ENCODE measurements at places on chromosomes 7 and 10.

- H3K36me3 ChIP-seq: no peaks in the 10 kb centered on the region
- no peak overlapping the region for H3K4me3 ChIP-seq
- peaks cover 3% of the 10 kb centered on the region for H3K4me1 ChIP-seq
Measured at GRCh38 chr10:60123668-60124067, 217.3 kb upstream of the CCDC6 start.

GRCh38 chr7:141133646-141134045 is 59.8 kb downstream of the TMEM178B start:
- no peak for DNase-seq

- no peaks in the 10 kb centered on the region for H3K27me3 ChIP-seq
- H3K4me3 ChIP-seq: no peak overlapping the region
- peaks cover 7% of the 10 kb centered on the region for H3K4me1 ChIP-seq
Measured at GRCh38 chr10:29730458-29730857, 95.7 kb upstream of the SVIL start.

DNA sequence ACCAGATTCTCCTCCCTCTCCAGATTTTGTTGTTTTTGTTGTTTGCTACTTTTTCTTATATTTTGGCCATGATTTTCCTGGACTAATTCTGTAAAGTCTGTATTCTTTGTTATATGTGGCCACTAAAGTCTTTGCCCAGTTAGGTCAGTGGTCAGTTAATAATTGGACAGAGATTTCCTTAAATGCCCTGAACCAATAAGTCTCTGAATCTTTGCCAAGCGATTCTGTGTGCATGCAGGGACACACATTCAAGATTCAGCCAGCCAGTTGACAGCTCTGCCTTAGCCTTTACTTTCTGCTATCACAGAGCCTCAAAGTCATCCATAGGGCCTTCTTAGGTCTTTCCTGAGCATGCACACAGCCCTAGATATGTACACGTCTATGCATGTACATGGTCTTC is 11.0 kb upstream of the COL17A1 start:
- no peaks in the 10 kb centered on the region for H3K27me3 ChIP-seq
- no peak overlapping the region for H3K4me3 ChIP-seq
- H3K36me3 ChIP-seq: no peaks in the 10 kb centered on the region
- H3K27ac ChIP-seq: no peak overlapping the region

DNA sequence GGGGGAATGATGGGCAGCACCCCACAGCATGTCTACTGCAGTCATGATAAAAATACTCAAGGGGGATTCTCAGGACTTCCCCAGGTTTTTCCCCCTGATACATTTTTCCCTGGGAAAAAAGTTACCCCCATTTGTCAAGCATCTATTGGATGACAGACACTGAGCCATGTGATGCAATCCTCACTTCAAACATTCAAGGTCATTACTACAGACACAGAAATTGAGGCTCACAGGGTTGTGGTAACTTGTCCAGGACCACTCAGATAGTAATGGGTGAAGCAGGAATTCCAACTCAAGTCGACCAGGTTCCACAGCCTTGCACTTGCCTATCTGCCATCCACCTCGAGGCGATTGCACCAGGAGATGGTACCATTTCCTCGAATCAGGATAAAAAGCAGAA is 31.7 kb downstream of the PPP1R3C start:
- H3K4me3 ChIP-seq: no peak overlapping the region
- no peak overlapping the region for H3K27ac ChIP-seq
- peaks cover 26% of the 10 kb centered on the region for H3K4me1 ChIP-seq

- H3K4me3 ChIP-seq: no peak overlapping the region
- H3K27ac ChIP-seq: no peak overlapping the region
- no peak for DNase-seq
- no peaks in the 10 kb centered on the region for H3K4me1 ChIP-seq
- H3K36me3 ChIP-seq: no peaks in the 10 kb centered on the region
- no peaks in the 10 kb centered on the region for H3K27me3 ChIP-seq
Measured at GRCh38 chr7:14389595-14389994, 400.1 kb upstream of the ETV1 start.

GRCh38 chr10:7408291-7409044 is 2.4 kb downstream of the SFMBT2 start:
- H3K27me3 ChIP-seq: peaks cover 33% of the 10 kb centered on the region
- H3K36me3 ChIP-seq: no peaks in the 10 kb centered on the region
- peak overlapping the region; percentile 56 for H3K4me3 ChIP-seq
- no peak overlapping the region for H3K27ac ChIP-seq
- DNase-seq: peak; percentile 17

GRCh38 chr10:34305189-34305588 is 509.9 kb downstream of the PARD3 start:
- no peak overlapping the region for H3K4me3 ChIP-seq
- H3K27ac ChIP-seq: no peak overlapping the region
- H3K36me3 ChIP-seq: no peaks in the 10 kb centered on the region
- DNase-seq: no peak
- no peaks in the 10 kb centered on the region for H3K4me1 ChIP-seq
- H3K27me3 ChIP-seq: no peaks in the 10 kb centered on the region

DNA sequence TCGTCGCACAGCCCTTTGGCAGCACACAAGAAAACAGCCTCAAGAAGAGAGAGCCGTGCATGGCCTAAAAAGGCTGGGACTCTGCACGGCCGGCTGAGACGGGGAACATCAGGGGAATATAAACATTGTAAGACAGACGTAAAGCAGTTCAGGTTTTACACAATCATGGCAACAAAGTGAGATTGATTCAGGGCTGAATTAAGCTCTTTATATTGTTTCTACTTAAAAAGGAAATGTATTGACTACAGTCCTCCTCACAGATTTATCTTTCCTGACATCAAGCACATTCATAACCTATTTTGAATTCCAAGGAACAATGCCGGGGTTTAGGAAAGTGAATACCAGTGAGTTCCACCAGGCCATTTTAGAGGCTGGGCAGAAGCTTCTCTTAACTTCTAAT is 25.2 kb downstream of the SORBS1 start:
- H3K4me3 ChIP-seq: no peak overlapping the region
- DNase-seq: no peak
- no peak overlapping the region for H3K27ac ChIP-seq

DNA sequence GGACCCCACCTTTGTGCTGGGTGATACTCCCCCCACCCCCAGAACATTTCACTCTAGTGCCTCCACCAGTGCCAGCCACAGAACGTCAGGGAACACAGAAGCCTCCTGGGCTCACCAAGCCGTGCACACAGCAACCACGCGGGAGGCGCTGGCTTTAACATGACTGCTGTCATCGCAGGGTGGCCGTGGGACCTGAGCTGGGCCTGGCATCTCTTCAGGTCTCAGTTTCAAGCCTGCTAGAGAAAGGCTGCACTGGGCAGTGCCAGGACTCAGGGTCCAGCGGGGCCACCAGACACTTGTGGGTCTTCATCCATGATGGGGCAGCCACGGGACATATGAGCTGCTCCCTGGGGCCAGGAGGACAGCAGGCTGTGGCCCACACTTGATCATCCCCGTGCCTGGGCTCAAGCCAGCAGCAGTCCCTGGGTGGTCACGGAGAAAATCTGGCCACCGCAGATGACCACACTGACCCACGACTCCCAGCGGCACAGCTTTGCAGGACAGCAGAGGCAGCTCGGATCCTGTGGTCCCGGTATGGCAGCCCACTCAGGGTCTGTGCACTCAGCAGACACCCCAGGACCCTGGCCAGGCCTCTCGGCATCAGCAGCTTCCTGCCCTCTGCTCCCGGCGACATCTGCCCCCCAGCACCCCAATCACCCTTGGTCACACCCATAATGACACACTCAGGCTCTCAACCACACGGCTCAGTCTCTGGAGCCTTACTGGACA is 44.2 kb downstream of the CAMK2B start:
- H3K27me3 ChIP-seq: peaks cover 9% of the 10 kb centered on the region
- peaks cover 5% of the 10 kb centered on the region for H3K4me1 ChIP-seq
- no peak overlapping the region for H3K27ac ChIP-seq
- no peak for DNase-seq
- no peaks in the 10 kb centered on the region for H3K36me3 ChIP-seq

- no peaks in the 10 kb centered on the region for H3K27me3 ChIP-seq
- H3K4me1 ChIP-seq: peaks cover 4% of the 10 kb centered on the region
- H3K4me3 ChIP-seq: peak overlapping the region; percentile 41
Measured at GRCh38 chr10:112532189-112532588, 85.2 kb downstream of the VTI1A start.

DNA sequence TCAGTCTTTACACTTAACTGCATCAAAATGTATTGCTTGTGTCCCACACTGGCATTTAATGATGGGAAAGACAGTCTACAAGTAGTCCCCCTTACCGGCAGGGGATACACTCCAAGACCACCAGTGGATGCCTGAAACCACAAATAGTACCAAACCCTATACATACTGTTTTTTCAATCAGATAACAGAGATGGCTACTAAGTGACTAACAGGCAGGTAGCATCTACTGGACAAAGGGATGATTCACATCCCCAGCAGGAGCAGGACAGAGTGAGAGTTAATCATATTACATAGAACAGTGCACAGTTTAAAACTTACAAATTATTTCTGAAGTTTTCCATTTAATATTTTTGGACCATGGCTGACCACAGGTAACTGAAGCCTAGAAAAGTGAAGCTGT is 13.2 kb downstream of the TMEM243 start:
- H3K27ac ChIP-seq: no peak overlapping the region
- H3K4me3 ChIP-seq: no peak overlapping the region
- no peaks in the 10 kb centered on the region for H3K4me1 ChIP-seq

GRCh38 chr7:144738708-144739314 is 97.0 kb downstream of the TPK1 start:
- DNase-seq: no peak
- H3K27ac ChIP-seq: no peak overlapping the region
- H3K36me3 ChIP-seq: no peaks in the 10 kb centered on the region
- no peaks in the 10 kb centered on the region for H3K27me3 ChIP-seq
- H3K4me1 ChIP-seq: no peaks in the 10 kb centered on the region

DNA sequence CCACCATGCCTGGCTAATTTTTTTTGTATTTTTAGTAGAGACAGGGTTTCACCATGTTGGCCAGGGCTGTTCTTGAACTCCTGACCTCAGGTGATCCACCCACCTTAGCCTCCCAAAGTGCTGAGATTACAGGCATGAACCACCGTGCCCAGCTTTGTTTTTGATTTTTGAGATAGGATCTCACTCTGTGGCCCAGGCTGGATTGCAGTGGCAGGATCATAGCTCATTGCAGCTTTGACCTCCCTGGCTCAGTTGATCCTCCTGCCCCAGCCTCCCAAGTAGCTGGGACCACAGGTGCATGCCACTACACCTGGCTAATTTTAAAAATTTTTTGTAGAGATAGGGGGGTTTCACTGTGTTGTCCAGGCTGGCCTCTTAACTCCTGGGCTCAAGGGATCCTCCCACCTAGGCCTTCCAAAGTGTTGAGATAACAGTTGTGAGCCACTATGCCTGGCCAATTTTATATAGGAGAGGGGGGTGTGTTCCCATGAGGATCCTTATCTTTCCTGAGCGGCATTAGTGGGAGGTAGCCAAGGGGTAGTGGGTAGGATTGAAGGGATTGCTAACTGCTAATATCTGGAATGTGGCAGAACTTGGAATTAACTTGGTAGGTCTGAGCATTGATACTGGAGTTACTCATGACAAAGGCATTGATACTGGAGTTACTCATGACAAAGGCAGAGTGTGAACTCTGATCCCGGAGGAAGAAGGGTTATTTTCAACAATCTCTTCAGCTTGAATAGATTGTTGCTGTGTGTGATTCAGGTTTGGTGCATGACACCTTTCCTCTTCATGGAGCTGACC is 1.0 kb upstream of the NOLC1 start:
- H3K4me1 ChIP-seq: peaks cover 6% of the 10 kb centered on the region
- H3K27ac ChIP-seq: peak overlapping the region; percentile 74
- H3K4me3 ChIP-seq: peak overlapping the region; percentile 8
- H3K36me3 ChIP-seq: peaks cover 35% of the 10 kb centered on the region
- DNase-seq: peak; percentile 79
- no peaks in the 10 kb centered on the region for H3K27me3 ChIP-seq

DNA sequence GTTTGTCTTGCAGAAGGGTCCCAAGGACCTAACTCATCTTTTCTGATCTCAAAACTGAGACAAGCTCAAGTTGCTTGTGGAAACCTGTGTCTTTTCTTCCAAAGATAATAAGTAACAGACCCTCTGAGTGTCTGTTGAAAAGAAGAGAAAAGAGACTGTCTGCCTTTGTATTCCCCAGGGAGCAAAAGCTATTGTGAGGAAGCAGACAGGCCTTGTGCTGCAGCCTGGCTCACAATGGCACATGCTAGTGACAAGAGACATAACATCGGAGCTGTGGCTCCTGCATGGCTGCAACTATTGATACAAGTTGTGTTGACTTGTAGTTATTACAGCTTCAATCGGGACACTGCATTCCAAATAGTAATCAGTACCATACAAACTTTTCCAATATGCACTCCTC is 202.9 kb downstream of the DKK1 start:
- no peak for DNase-seq
- H3K27ac ChIP-seq: no peak overlapping the region
- H3K27me3 ChIP-seq: no peaks in the 10 kb centered on the region
- H3K4me3 ChIP-seq: no peak overlapping the region

DNA sequence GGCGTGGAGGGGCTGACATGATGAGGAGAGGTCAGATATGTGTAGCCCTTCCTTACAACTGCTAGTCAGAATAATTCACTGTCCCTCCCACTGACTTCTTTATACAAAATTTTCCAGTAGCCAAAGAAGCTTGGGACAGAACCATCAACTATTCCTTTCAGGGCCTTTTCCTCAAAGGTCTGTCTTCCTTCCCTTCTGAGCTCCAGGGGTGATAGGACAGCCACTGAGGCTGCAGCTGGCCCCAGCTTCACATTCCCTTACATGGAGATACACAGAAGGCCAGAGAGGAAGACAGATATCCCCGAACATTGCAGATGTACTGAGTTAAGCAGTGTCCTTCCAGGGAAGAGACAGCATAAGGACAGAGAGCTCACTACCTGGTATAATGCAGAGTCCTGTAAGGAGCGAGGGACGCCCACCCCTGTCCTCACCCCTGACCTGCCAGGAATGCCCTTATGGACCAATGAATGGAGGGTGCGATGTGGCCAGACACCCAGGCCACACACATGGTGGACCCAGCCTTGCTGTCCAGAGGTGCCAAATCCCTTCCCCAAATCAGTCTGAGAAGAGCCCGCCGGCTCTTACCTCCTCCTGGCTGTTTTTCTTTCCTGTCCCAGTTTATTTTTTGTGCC is 754.7 kb downstream of the GRID1 start:
- H3K4me3 ChIP-seq: no peak overlapping the region
- H3K36me3 ChIP-seq: no peaks in the 10 kb centered on the region
- no peak overlapping the region for H3K27ac ChIP-seq
- no peaks in the 10 kb centered on the region for H3K4me1 ChIP-seq
- no peaks in the 10 kb centered on the region for H3K27me3 ChIP-seq

DNA sequence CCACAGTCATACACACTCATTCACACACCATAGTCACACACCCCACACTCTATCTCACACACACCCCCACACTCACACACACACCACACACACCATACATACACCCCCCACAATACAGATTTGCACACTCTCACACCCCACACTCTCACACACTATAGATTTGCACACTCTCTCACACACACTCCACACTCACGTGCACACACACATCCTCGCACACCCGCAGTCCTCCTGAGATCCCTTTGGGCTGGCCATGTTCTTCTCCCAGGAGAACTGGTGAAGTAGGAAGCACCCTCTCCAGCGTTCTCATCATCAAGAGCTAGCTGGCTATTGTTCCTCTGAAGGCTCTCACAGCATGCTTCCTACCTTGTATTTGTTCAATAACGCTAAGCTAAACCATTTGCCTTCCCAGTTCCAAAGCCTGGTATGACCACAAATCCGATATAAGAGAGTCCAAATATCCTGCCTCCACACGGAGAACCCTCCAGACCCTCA is 86.2 kb downstream of the HECW1 start:
- DNase-seq: no peak
- no peak overlapping the region for H3K4me3 ChIP-seq
- peaks cover 5% of the 10 kb centered on the region for H3K4me1 ChIP-seq
- H3K27ac ChIP-seq: peak overlapping the region; percentile 26

All from IMR-90 (cell line).